ENCODE measurements at places on chromosomes 2 and 18.

DNA sequence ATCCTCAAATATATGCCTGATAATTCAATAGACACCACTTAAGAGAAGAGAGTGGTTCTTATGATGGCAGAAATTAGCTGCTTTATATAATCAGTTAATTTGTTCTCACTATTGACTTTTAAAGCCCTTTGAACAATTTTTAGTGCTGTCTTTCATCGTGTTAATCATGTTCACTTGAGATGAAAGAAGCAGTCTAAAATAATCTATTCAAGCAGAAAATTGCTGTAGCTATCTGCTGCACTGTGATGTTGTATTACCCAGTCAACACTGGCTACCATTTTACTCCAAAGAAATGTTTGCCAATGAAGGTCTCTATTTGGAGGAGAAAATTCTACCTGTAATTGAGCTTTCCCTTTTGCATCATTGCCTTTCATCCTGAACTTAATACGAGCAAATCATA is 459.8 kb upstream of the FSIP2 start:
- DNase-seq = no peak

- peak; percentile 26 for DNase-seq
These were observed 159.4 kb downstream of the PIK3C3 start for GRCh38 chr18:42114310-42114943.

DNA sequence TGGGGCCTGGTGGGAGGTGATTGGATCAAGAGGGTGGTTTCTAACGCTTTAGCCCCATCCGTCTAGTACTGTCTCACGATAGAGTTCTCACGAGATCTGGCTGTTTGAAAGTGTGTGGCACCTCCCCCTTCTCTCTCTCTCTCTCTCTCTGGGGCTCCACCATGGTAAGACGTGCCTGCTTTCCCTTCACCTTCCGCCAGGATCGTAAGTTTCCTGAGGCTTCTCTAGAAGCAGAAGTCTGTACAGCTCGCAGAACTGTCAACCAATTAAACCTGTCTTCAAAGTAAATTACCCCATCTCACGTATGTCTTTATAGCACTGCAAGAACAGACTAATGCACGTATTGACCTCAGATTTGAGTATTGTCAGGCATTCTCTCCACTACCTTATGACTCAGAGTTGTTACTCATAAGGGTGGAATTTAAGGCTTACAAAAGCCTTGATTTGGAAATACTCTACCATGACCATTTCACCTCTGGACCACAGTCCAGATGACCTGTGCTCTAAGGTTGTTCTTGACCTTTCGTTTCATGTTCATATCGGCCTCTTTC is 99.5 kb upstream of the AGAP1 start:
- DNase-seq = no peak

DNA sequence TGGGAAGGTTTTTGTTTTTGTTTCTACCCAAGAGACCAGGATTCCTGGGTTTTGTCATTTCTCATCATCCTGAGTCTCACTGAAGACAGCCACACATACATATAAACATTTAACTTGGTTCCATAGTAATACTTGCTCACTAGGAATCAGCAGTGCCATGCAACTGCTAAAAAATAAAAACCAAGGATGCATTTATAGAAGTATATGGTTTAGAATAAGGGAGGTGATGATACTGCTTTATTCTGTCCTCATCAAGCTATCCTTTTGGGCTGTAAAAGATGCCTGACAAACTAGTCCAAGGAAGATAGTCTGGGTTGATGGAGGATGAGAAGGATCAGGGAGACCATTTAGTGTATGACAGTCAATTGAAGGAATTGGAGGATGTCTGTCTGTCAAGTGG is 740 bp downstream of the SPATA3 start:
- DNase-seq = no peak

DNA sequence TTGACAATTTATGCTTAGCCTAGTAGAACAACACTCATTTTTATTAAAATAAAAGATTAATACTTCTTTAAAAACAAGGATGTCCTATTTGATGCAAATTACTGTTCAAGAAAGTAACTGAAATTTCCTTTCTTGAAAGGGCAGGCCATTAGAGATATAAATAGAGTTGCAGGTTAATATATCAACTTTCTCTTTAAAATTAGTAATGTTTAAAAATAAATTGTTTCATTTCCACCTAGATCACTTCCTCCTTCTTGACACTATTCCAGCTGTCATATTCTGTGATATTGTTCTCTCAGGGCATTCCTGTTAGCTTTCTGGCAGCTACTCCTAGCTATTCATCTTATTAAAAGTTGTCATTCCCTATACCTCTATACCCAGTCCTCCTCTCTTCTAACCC is 357.9 kb upstream of the NRP2 start:
- no peak for DNase-seq

All from hepatic stellate cell (primary cell).